Gastrocnemius medialis (tissue), 4 donors: ENCODE measurements at places on chromosomes 3 and 15. TPM values are rescaled to one million over a fixed set of nuclear protein-coding genes. Genes with fewer than 3 reads are reported as not detected.

DNA sequence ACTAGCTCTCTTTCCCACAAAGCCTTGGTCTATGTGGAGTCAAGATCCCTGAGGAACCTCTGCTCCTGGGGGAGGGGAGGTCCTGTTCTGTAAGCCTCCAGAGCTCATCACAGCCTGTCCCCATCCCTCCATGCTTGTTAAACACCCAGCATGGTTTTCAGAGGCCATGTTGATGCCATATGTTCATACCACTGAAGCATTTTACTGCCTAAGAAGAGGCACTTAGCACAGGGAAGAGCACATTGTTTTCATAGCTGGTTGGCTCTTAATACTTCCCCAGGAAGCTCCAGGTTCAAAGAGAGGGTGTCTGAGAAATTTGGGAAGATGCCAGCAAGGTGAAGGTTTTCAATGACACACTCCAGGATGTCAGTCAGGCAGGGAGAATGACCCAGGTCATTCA is 25.6 kb downstream of the CPNE4 start:
- no peak for DNase-seq
- H3K27ac ChIP-seq: no peak overlapping the region
- H3K27me3 ChIP-seq: no peaks in the 10 kb centered on the region
- no peaks in the 10 kb centered on the region for H3K36me3 ChIP-seq
- H3K4me1 ChIP-seq: no peaks in the 10 kb centered on the region

DNA sequence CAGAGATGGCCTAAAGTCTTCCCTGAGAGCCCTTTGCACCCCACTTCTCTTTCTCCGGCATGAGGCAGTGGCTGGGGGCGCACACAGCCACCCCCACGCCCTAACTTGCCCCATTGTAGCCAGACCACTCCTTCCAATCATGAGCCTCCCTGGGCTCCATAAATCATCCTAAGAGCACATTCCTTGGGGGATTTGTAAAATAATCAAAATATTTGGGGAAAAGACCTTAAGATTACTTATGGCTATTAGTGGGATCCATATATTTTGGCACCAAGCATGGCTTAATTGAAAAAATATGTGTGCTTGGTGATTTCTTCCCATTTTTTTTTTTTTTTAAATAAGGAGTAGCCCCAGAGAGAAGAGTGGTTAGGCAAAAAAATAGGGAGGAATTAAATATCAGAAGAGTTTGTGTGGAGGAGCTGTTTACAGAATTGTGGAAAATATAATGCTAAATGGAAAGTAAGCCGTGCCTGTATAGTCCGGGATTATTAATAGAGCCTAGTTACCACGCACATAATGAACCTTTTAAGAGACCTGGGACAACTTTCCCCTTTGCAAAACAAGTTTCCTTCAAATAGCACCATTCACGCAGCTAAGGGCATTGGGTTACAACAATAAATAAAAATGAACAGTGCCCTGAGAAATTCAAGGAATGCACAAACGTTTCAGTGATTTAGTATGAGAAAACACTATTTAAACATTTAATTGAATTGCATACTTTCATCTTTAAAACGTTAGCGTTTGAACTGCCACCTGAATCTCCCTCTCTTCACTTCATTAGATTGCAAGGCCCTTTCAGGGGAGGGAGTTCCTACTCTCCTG is 46.1 kb downstream of the SMAD6 start:
- peaks cover 11% of the 10 kb centered on the region for H3K4me1 ChIP-seq
- H3K36me3 ChIP-seq: no peaks in the 10 kb centered on the region
- no peak for DNase-seq
- no peak overlapping the region for H3K4me3 ChIP-seq
- H3K27ac ChIP-seq: no peak overlapping the region
- H3K27me3 ChIP-seq: no peaks in the 10 kb centered on the region

GRCh38 chr3:23041918-23042696 is 161.0 kb upstream of the UBE2E2 start:
- H3K4me1 ChIP-seq: no peaks in the 10 kb centered on the region
- no peak overlapping the region for H3K27ac ChIP-seq
- no peak overlapping the region for H3K4me3 ChIP-seq

GRCh38 chr15:53165988-53166683 is 376.0 kb upstream of the ONECUT1 start:
- no peaks in the 10 kb centered on the region for H3K27me3 ChIP-seq
- no peaks in the 10 kb centered on the region for H3K4me1 ChIP-seq
- no peak overlapping the region for H3K27ac ChIP-seq

GRCh38 chr15:42220216-42220615 is 12.1 kb upstream of the VPS39 start:
- H3K4me1 ChIP-seq: no peaks in the 10 kb centered on the region
- no peak overlapping the region for H3K4me3 ChIP-seq
- no peak for DNase-seq
- no peaks in the 10 kb centered on the region for H3K27me3 ChIP-seq
- peaks cover 81% of the 10 kb centered on the region for H3K36me3 ChIP-seq

GRCh38 chr3:61724183-61724582 is 162.8 kb downstream of the PTPRG start:
- H3K27ac ChIP-seq: no peak overlapping the region
- DNase-seq: no peak
- no peaks in the 10 kb centered on the region for H3K27me3 ChIP-seq
- H3K4me3 ChIP-seq: no peak overlapping the region

- H3K27ac ChIP-seq: no peak overlapping the region
- no peaks in the 10 kb centered on the region for H3K27me3 ChIP-seq
- H3K36me3 ChIP-seq: peaks cover 6% of the 10 kb centered on the region
- H3K4me3 ChIP-seq: no peak overlapping the region
Observed at GRCh38 chr15:29747837-29748417, 74.3 kb downstream of the TJP1 start.

DNA sequence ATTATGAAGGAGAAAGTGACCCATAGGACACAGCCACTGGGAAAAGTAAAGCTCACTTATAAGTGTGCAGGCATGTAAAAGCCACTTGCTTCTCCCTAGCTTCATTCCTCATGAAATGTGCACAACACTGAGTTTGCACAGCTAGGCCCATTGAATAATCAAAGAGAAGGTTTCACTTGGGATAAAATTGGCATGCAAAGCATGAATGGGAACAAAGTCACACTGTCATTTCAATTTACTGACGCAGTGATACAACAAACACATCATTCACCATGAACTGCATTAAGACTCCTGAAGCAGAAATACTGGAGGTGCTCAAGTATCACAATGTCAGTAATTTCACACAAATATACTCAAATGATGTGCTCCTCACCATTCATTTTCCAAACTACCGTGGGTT is 61.1 kb downstream of the KCNMB2 start:
- H3K4me3 ChIP-seq: no peak overlapping the region
- no peaks in the 10 kb centered on the region for H3K27me3 ChIP-seq
- no peaks in the 10 kb centered on the region for H3K4me1 ChIP-seq
- H3K36me3 ChIP-seq: no peaks in the 10 kb centered on the region
- no peak overlapping the region for H3K27ac ChIP-seq

DNA sequence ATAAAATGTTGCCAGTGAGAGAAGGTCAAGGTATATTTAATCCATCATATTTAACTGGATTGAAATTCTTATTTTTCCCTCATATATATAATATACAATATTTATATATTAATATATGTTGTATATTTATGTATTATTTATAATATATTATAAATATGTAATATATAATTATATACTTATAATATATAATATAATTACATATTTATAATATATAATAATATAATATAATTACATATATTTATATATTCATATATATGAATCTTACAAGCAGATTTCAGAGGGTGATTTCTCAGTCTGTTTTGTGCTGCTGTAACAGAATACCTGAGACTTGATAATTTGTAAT is 52.7 kb upstream of the TLE3 start:
- no peak overlapping the region for H3K27ac ChIP-seq
- DNase-seq: no peak
- no peaks in the 10 kb centered on the region for H3K27me3 ChIP-seq

DNA sequence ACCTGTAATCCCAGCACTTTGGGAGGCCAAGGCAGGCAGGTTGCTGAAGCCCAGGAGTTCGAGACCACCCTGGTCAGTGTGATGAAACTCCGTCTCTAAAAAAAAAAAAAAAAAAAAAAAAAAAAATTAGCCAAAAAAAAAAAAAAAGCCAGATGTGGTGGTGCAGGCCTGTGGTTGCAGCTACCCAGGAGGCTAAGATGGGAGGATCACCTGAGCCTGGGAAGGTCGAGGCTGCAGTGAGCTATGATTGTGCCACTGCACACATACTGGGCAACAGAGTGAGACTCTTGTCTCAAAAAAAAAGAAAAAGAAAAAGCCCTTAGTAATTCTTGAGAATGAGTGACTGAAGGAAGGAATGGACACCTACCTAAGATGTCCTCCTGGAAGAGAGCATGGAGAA is 105.1 kb downstream of the VGLL4 start:
- H3K36me3 ChIP-seq: no peaks in the 10 kb centered on the region
- no peaks in the 10 kb centered on the region for H3K27me3 ChIP-seq
- no peak for DNase-seq
- H3K27ac ChIP-seq: no peak overlapping the region
- H3K4me1 ChIP-seq: peaks cover 14% of the 10 kb centered on the region
- no peak overlapping the region for H3K4me3 ChIP-seq

- DNase-seq: no peak
- H3K4me3 ChIP-seq: no peak overlapping the region
- no peaks in the 10 kb centered on the region for H3K36me3 ChIP-seq
- H3K4me1 ChIP-seq: peaks cover 40% of the 10 kb centered on the region
Observed at GRCh38 chr3:42706721-42707619, 4.4 kb upstream of the HHATL start.

- no peaks in the 10 kb centered on the region for H3K36me3 ChIP-seq
- H3K27me3 ChIP-seq: no peaks in the 10 kb centered on the region
- H3K4me3 ChIP-seq: no peak overlapping the region
- no peaks in the 10 kb centered on the region for H3K4me1 ChIP-seq
- no peak for DNase-seq
Observed at GRCh38 chr3:113985541-113985940, 37.7 kb downstream of the ZDHHC23 start.

DNA sequence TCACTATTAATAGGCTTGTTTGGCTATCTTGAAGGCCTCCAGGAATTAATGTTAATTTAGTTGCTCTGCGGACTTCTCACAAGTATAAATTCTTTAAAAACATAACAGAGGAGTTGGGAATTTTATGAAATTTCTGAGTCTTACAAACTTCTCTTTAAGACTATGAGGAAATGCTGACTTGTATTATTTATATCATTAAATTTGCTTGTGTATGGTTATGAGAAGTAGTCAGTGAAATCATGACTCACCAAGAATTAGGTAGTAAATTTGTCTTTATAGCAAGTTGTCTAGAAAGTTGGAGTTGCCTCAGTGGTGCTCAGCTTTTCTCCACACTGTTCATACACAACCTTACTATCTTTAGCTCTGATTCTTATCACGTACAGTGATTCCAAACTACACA is 26.5 kb downstream of the PHLDB2 start:
- DNase-seq: no peak
- no peaks in the 10 kb centered on the region for H3K4me1 ChIP-seq
- no peaks in the 10 kb centered on the region for H3K27me3 ChIP-seq
- H3K4me3 ChIP-seq: no peak overlapping the region

The NANOGP8 gene
- total RNA-seq: not detected

The C3orf22 gene
- total RNA-seq: not detected

The SERINC4 gene
- 0.18 TPM for total RNA-seq

The CTNNB1 gene
- total RNA-seq: 148 TPM

The TGM4 gene
- total RNA-seq: not detected

The TMEM115 gene
- 26.9 TPM for total RNA-seq
